ENCODE measurements at places on chromosomes 1 and 21.

DNA sequence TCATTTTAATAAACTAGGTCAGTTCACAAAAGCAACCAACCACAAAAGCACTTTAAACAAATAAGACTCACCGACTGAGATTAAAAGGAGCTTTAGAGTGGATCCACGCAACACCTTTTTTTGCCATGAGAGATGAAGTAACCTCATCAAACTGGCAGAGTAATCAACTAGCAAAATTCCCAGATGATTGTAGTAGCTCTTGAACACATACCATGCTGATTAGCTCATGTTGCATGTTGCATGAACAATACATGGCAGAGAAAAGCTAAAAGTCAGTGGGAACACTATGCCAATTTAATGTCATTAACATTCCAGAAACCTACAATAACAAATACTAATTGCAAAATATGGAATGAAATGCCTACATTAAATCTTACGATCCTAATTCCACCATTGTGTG is 4.1 kb downstream of the WARS2 start:
- DNase-seq: no peak

DNA sequence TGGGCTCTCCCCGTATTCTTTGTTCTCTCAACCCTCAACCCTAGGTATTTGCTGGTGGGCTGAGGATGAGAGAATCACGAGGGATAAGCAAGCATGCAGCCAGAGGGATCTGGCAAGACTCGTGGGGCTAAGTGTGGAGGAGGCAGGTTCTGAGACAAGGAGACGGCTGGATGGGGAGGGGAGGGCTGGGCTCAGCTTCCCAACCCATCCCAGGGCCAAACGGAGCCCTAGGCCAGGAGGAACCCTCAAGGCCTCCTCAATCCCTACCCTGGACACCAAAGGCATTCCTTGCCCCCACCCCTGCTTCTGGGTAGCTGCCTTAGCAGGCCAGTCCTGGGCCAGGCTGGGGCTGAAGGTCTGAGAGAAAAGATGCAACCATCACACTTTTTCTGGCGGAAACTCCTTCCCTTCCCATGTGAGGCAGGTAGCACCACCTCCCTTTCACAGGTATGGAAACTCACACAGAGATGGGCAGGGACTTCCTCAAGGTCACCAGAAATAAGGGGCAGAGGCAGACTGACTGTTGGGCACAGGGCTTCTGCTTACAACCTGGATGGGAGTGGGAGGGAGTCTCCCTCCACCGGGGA is 6.2 kb downstream of the MEF2D start:
- DNase-seq: no peak

- DNase-seq: no peak
Measured at GRCh38 chr1:211762206-211762605, 68.4 kb downstream of the LPGAT1 start.

DNA sequence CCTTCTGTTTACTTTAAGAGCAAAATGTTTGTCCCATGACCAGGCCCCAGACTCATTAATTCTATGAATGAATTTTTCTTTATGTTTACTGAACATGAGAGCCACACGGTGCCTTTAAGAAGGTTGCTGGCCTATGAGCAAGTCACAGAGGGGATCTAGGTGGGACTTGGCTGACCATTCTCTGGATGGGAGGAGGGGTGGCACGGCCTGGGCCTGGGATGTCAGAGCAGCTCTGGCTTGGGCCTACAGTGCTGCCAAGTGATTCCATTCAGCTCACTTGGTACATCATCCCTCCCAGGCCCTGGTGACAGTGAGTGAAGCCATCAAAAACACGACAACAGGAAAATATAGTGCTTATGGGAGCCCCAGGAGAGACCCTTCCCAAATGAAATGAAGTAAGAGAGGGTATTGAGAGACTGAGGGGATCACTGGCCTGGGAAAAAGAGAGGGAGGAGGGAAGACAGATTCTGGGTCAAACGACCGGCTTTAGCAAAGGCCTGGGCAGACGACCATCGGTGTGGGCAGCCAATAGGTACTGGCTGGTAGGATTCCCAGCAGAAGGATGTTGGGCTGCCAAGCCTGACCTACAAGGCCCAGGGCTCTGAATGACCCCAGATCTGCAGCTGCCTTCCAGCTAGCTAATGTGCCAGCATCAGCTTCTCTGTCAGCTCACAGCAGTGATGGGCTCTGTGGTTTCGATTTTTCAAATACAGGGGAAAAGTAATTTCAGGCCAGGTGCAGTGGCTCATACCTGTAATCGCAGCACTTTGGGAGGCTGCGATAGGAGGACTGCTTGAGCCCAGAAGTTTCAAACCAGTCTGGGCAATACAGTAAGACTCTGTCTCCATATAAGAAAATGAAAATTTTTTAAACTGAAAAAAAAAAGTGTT is 3.3 kb downstream of the TMEM53 start:
- DNase-seq: no peak

DNA sequence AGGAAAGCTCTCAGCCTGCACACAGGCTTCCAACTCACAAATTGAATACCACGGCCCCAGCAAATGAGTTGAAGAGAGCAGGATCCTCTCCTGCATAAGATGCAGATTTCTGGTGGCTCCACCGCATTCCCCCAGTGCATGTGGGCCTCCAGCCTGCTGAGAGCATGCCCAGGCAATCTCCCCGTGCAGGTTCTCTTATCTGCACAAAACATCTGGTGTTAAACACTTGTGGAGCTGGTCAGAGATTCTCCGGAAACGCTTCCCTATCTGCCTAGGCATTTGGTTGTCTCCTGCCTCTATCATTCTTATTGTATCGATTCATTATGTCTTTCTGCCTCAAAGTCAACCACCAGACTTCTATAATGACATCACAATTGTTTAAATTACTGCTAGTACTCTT is 1349.0 kb upstream of the B3GALT2 start:
- no peak for DNase-seq

DNA sequence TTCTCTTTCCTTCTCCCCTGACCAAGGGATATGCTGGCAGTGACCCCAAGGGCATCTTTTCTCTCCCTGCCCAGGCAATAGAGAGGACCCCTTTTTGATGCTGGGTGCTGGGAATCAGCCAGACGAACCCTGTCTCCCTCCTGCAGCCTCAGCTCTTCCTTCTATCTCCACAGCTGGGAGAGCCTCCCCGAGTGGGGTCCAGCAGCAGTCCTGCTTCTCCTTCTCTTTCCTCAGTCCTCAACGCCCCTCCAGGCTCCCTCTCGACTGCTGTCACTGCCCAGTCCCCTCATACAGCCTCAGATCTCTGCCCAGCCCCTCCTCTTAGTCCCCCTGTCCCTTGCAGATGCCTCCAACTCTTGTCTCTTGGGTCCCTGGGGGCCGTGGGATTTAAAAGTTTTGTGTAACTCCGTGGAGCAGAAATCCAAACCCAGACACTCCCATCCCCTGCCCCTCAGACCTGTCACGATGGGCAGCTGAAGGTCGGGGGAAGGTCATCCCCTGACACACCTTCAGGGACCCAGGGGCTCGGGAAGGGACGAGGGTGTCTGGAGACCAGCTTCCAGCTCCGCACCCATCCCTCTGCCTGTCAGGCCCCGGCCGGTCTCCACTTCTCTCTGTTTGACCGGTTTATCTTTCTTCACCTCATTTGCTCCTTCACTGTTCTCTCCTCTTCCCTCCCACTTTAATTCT is 5.8 kb upstream of the ETV3L start:
- DNase-seq: no peak

DNA sequence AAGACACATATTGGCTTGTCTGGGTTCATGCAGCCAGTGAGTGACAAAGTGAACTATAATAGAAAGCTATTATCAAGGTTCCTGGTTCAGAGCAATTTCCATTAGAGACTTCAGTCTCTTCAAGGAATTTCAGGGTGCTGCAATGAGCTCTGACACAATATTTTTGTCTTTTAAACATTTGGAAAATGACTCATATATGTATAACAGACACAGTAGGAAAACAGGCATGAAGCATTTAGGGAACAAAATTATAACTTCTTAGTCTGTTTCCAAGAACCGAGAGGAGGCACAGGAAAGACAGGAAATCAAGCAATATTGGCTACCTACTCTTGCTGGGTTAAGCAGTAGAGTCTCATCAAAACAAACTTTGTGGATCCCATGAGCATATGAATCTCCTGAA is 170.4 kb downstream of the PTPRC start:
- no peak for DNase-seq

- no peak for DNase-seq
Measured at GRCh38 chr1:211885747-211886522, 55.4 kb upstream of the LPGAT1 start.

GRCh38 chr1:174000371-174000770 is 21.8 kb downstream of the RC3H1 start:
- DNase-seq: no peak

GRCh38 chr1:51316113-51316845 is 14.1 kb downstream of the TTC39A start:
- no peak for DNase-seq

- DNase-seq: no peak
Measured at GRCh38 chr1:9942399-9942938, 722 bp downstream of the LZIC start.

DNA sequence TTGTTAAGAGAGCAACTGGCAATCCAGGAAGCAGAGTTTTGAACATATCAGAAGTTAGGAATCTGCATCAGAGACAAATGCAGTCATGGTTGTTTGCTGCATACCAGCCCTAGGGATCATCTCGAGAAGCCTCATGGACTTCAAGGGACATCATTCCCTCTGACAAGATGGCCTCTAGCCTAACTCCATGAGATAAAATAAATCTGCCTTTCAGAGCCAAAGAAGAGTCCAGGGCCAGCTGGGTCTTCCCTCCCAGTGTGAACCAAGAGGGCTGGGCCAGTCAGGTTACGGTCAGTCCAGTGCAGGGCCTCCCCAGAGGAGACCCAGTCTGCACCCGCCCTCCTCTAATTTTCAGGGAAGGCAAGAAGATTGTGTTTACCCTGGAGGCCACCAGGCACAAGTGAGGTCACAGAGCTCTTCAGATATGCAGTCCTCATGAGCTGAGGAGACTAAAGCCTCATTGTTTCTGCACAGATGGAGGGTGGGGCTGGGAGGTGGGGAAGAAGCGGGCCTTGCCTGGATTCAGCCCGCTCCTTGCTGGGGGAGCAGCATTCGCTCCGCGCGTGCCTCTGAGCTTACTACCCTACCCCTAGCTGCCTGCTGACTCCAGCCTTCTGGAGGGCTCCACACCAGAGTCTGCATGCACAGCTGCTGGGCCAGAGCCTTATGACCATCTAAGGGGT is 52.8 kb downstream of the CAPN2 start:
- DNase-seq: no peak

DNA sequence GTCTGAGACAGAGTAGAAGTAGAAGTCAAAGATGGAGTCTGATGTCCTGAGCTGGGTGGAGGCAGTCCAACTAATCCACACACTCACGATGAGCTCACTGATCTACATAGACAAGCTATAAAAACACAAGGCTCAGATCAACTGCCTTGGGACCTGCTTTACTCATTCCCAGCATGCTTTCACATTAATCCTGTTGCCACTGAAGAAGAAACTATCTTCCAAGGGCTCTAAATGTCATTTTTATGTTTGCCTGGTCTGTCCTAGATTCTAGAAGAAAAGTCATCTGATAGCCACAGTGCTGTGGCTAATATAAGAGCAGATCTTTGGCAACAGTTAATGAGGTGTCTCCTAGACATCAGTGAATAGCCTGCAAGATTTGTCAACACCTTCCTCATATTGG is 522.7 kb downstream of the NUF2 start:
- DNase-seq: no peak
